ENCODE measurements at places on chromosomes 7 and 10. TPM values are rescaled to one million over a fixed set of nuclear protein-coding genes. Genes with fewer than 3 reads are reported as not detected.
A peak's percentile ranks its signal among the peaks of the same experiment; 100 is the strongest.

MYOF gene
- 30.3 TPM for polyA plus RNA-seq

SLIT1 gene
- 7.6 TPM for polyA plus RNA-seq

TMEM72 gene
- 57.9 TPM for polyA plus RNA-seq

ZNF248 gene
- polyA plus RNA-seq, result 39.7 TPM

POLL gene
- 42.2 TPM for polyA plus RNA-seq

PNLIP gene
- polyA plus RNA-seq, result not detected

LBX1 gene
- polyA plus RNA-seq, result 0.03 TPM

PNLIPRP1 gene
- polyA plus RNA-seq, result 0.23 TPM

CDC14C gene
- 0.11 TPM for polyA plus RNA-seq

R3HCC1L gene
- polyA plus RNA-seq, result 20.4 TPM

HERPUD2 gene
- 47.6 TPM for polyA plus RNA-seq

TFPI2 gene
- 8.0 TPM for polyA plus RNA-seq

PILRA gene
- 4.7 TPM for polyA plus RNA-seq

GIMAP8 gene
- polyA plus RNA-seq, result 9.4 TPM

SLC26A5 gene
- 0.65 TPM for polyA plus RNA-seq

RNF148 gene
- 0.16 TPM for polyA plus RNA-seq

NAT16 gene
- 0.06 TPM for polyA plus RNA-seq

GRCh38 chr7:36201122-36201723 lies 48.2 kb downstream of the EEPD1 start:
- no peak for DNase-seq

DNA sequence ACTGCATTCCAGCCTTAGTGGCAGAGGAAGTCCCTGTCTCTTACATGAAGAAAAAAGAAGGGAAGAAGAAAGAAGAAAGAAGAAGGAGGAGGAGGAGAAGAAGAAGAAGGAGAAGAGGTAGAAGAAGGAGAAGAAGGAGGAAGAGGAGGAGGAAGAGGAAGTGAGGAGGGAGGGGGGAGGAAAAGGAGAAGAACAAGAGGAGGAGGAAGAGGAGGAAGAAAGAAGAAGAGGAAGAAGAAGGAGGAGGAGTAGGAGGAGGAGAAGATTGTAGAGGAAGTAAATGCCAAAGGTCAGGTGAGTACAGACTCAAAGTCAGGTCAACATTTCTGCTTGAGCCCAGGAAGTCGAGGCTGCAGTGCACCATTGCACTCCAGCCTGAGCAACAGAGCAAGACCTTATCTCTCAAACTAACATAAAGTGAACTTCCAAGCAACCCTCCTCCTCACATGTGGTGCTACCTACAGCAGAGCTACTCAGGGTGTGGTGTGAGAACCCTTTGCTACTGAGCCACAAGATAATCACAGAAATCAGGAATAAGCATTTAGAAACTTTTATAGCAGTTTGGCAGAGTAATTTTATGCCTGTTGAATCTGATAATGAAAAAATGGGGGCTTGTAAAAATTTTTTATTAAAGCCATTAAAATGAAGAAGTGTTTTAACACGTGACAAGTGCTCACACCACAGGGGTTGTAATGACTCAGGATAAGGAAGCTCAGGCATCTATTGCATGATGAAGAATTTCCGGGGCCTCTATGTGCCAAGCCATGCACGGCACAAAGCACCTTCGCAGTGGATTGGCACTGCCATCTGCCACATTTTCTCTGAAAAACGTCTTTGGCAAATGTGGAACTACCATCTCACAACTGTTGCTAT lies 224.9 kb upstream of the AUTS2 start:
- DNase-seq, result no peak

- DNase-seq, result no peak
Measured at GRCh38 chr7:41574377-41574776, 128.5 kb downstream of the INHBA start.

DNA sequence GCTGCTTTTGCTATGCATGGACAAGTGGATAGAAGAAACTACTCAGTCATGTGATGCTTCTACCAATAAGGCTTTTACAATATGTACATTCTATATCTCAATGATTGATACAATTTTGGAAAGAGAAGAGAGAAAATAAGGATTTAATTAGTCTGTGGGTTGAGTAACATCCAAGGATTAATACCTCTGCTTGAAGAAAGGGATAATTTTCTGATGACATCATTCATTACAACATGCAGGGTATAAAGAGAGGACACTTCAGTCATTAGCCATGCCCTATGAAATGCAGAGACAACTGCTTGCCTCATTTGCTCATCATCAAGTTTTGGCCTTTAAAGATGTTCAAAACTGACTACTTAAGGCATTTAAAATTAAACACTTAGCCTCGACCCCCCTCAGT lies 237.3 kb downstream of the AHR start:
- no peak for DNase-seq

- DNase-seq, result no peak
Measured at GRCh38 chr7:40394400-40394799, 259.6 kb downstream of the SUGCT start.

GRCh38 chr7:70116244-70116643 lies 518.0 kb downstream of the AUTS2 start:
- DNase-seq, result no peak

GRCh38 chr7:100789055-100789454 lies 38.3 kb downstream of the EPHB4 start:
- DNase-seq, result no peak

GRCh38 chr7:118898284-118898683 lies 673.8 kb downstream of the ANKRD7 start:
- no peak for DNase-seq

DNA sequence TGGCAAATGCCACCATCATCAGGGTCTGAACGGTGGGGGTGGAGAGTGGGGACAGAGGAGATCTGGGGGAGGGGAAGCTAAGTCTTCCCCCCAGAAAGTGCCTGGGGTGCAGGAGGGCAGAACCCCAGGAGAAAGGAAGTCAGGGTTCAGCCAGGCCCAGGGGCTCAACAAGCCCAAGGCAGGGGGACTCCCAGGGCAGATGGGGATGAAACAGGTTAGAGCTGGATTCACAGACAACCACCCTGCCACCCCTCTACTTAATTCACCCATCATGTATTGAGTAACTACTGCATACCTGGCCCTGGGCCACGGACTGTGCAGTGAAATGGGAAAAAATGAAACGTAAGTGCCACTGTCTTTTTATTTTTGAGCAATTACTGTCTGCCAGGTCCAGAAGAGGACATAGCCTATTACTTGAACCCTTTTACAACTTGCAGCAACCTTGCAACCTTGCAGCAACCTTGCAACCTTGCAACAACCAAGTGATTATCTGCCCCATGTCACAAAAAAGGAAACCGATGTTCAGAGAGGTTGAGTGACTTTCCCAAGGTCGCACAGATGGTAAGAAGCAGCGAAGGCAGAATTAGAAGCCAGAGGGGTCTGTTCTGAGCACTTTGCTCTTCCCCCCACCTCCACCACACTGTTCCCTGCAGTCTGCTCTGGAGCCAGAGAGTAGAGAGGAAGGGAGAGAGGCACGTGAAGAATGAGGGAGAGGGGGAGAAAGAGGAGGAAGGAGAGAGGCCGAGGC lies 4.8 kb downstream of the ELN start:
- no peak for DNase-seq

DNA sequence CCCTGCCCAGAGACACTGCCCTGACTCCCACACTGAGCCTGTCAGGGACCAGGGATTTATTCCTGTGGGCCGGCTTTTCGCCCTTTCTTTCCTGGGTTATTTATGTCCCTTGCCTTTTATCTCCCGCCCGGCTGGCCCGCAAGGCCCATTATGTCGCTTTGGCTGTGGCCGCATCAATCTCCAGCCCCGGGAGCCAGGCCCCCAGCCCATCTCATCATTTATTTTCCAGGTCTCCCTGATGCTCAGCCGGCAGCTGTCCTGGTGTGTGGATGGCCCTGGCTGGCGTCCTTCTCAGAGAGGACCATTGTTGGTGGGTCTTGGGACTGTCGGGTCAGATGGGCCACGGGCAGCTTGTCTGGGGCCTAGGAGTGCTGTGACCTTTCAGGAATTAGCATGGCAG lies 82.3 kb downstream of the FAM241B start:
- peak; percentile 43 for DNase-seq

DNA sequence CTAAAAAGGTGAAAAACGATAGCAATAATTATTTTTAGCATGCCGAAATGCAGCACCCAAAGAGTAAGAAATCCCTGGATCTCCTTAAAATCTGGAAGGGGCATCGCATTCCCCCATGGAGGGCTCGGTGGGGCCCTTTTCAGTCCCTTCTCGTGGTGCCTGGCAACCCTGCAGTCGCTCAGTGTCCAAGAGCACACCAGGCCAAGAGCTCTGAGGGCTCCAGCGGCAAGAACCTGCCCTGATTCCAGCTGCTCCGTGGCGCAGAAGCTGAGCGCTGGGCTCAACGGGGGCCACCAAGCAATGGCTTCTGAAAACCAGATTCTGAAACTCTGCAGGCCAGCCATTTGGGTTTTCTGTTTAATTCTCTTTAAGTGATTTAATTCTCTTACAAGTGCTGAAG lies 131.2 kb downstream of the PRKAG2 start:
- DNase-seq, result no peak

DNA sequence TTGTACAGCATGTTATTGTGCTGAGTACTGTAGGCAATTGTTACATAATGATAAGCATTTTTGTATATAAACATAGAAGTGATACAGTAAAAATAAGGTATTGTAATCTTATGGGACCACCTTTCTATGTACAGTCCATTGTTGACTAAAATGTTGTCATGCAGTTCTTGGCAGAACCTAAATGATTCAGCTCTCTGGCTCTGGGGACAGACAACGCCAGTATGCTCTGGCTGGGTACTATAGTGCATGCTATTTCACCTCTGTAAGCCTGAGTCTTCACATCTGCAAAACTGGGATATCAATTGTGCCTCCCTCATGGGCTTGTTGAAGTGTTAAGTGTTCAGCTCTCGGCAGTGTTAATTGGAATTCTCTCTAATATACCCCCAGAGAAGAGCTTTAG lies 674.3 kb downstream of the INHBA start:
- DNase-seq, result no peak

DNA sequence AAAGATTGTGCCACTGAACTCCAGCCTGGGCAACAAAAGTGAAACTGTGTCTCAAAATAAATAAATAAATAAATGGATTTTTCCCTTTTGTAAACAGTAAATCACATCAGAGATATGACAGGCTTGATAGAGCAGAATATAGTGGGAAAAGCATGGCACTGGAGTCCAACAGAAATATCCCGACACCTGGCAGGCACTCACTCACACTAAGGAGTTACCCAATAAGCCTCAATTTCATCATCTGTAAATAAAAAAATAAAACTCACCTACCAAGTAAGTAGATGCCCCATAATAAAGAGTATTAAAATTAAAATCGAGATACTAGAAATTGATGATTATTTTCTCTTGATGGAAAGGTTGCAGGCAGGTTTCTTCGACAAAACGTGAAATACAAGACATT lies 1.7 kb downstream of the ATE1 start:
- no peak for DNase-seq

GRCh38 chr7:22094413-22095342 lies 149.0 kb upstream of the CDCA7L start:
- no peak for DNase-seq

- DNase-seq, result no peak
Measured at GRCh38 chr10:33332183-33333065, 2.0 kb downstream of the NRP1 start.

- no peak for DNase-seq
Measured at GRCh38 chr10:45592926-45593325, 79.6 kb downstream of the ZFAND4 start.

GRCh38 chr7:148110097-148110868 lies 480.3 kb upstream of the C7orf33 start:
- no peak for DNase-seq

DNA sequence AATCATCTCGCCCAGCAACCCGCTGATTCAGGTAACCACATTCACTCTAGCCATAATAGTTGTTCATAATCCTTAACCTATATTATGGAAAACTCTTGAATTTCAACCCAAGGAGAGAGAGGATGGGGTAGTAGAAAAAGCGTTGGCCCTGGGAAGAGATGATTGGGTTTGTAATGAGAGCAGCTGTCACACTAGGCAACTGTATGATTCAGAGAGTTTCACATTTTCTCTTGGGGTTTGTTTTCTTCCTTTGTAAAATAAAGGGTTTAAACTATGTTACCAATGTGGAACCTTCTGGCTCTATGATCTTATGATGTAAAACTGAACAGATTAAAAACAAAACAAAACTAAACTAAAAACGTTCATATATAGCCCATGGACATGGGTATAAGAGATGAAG lies 705.2 kb upstream of the IGFBP3 start:
- no peak for DNase-seq

- DNase-seq, result no peak
Measured at GRCh38 chr7:22697876-22698606, 29.0 kb upstream of the IL6 start.

GRCh38 chr7:10888861-10889260 lies 84.8 kb upstream of the PHF14 start:
- DNase-seq, result no peak

DNA sequence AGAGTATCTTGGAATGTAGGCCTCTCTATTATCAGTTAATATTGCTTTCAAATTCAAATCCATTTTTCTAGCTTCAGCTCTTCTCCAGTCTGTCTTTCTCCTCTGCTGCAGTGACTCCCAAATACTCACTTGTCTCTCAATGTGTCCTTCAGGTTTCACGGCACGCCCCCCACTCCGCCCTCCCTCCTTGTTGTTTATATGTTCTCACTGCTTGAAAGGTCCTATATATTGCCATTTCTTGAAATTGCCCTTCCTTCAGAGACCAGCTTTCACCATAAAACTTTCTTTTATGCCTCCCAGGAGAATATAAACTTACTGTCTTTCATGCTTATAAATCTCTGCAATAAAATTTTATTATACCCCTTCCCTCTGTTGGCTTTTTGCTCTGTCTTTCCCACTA lies 668.2 kb downstream of the CCSER2 start:
- no peak for DNase-seq

DNA sequence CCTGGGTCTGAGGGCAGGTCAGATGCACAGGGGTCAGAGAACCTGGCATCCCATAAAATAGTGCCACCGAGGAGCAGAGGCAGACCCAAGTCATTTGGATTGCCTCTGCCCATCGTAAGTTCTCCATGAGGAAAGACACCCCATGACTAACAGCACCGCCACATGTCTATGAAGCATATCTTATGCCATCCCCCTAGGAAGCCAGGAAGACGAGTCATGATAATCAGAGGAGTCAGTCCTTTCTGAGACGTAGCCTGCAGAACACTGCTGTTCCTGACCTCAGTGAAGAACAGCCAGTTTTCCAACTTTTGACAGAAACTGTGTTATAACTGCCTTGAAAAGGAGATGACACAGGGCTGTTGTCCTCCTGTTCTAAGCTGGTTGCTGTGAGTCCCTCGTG lies 51.2 kb downstream of the INSYN2A start:
- no peak for DNase-seq

GRCh38 chr7:115634633-115635032 lies 395.9 kb downstream of the TFEC start:
- no peak for DNase-seq

GRCh38 chr7:101817471-101818286 lies at the start of gene CUX1:
CUX1 (plus strand) TSS chr7:101817626; CDS start chr7:101817640, 14 bp downstream.
- DNase-seq, result no peak
